ENCODE measurements at places on chromosomes 1 and 21.

DNA sequence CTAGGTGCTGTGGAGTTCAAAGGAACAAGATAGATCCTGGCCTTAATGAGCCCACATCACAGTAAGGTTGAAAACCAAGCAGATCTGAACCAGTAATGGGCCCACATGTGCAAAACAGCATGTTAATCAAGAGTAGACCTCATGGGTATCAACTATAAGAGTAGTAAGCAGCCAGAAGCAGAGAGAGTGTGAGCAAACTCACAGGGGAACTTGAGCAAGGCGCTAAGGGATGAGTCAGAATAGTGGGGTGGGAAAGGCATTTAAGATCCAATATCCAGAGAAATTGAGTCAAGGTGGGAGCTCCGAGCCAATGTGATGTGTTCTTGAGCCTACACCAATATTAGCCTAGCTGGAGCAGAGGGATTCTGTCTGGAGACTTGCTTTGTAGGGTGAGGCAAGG lies 52.4 kb upstream of the GJA5 start:
- DNase-seq: peak; percentile 6

GRCh38 chr21:43345746-43346409 lies 81.1 kb downstream of the SIK1 start:
- peak; percentile 90 for DNase-seq

GRCh38 chr1:41851589-41851988 lies 67.1 kb downstream of the HIVEP3 start:
- peak; percentile 94 for DNase-seq

- peak; percentile 47 for DNase-seq
Measured at GRCh38 chr1:40849801-40850592, 12.2 kb downstream of the CITED4 start.

DNA sequence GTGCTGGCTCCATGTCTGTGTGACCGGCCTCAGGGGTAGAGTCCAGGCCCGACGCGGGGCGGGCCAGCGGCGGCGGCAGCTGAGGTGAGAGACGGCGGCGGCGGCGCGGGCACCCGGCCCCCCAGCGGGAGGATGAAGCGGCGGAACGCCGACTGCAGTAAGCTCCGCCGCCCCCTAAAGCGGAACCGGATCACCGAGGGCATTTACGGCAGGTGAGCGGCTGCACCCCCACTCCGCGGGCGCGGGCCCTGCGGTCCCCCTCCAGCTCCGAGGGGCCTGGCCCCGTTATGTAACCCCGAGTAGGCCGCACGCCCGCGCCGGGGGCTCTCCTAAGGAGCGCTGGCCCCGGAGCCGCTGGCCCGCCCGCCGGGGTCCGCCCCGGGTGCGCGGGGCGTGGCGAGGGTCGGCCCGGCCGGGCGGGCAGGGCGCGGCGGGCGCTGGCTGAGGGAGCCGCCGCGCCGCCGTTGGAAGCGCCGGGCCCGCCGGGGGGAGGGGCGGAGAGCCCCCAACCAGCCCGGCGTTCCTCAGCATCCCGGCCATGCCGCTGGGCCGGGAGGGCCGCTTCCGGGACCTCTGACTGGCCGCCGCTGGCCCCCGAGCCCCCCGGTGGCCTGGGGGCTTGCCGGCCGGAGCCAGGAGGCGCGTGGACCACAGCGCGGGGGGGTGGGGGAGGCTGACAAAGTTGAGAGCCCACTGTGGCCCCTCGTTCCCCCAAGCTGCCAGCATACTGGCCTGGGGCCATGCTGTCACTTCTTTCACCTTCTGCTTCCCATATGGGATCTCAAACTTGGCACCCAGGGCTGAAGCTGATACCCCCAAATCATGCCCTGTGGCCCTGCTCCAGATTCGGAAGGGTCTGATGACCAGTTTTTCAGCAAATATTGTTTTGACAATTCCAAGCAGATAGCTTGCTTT lies 527 bp downstream of the MACO1 start:
- no peak for DNase-seq

DNA sequence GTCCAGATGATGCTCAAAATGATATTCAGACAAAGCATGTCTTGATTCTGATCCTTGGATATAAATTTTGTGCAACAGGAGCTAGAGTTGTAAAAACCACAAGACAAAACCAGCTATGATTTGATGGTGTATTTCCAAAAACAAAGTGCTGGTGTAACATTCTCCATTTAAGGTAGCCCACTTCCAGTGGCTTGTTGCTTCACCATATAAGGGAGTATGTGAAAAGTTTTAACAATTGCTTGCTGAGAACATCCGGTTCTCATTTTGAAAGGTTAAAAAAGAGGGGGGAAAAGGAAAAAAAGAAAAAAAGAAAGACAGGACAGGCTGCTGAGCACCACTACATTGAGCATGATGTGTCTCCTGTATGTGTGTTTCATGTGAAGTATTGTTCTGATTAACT lies 123.6 kb downstream of the MACF1 start:
- DNase-seq: no peak

- no peak for DNase-seq
Measured at GRCh38 chr1:33468967-33469366, 3.5 kb upstream of the ZSCAN20 start.

DNA sequence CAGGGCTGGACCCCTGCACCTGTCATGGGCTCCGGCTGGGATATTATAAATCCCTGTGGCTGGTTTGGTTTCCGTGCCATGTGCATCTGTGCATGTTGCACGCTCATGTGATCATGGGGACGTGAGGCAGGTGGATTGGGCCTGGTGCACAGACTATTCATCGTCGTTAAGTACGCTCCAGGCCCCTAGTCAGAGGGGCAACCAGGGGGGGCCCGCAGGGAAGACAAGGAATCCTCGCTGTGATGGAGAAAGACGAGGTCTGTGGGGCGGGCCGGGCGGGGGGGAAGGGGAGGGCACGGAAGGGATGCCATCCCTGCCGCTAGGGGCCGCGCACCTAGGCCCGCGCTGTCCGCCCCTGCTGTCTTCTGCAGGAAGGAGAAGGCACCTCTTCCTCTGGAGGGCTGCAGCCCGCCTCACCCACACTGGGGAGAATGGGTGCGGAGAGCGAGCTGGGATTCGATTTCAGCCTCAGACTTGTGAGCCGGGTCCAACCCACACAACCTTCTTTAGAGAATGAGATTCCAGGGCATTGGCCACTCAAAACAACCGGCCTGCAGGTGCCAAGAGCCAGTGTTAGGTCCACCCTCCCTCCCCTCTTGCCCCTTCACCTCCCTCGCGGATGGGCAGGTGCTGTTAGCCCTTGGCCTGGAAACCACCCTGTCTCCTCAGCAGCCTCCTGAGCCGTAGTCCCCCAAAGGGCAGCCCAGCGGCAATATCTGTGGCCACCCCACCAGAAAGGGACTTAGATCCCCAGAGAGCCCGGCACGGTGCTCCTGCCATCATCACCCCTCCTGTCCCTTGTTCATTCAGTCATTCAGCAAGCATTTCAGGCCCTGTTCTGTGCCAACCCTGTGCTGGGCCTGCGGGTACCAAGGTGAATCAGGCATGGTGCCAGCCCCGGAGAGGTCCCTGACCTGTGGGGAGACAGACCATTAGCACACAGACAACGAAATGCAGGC lies 950 bp upstream of the LRP8 start:
- DNase-seq: no peak

DNA sequence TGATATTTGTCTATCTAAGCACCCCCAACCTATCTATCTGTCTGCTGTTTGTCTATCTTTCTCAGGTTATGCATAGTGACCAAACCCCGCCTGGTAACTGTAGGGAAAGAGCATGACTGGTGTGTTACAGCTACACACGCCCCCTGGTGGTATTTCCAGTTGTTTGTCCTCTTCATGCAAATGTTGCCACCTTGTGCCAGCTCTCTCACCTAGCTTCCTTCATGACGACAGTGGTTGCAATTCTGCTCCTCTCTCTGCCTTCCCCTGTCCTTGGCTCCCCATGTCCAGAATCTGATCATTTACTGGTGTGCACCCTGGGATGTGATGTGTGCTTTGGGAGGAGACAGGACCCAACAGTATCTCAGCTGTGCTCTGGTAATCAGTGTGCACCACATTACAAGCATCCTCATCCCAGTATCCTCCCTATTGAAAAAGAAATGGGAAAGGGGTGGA lies 8.1 kb upstream of the INKA2 start:
- DNase-seq: peak; percentile 79

DNA sequence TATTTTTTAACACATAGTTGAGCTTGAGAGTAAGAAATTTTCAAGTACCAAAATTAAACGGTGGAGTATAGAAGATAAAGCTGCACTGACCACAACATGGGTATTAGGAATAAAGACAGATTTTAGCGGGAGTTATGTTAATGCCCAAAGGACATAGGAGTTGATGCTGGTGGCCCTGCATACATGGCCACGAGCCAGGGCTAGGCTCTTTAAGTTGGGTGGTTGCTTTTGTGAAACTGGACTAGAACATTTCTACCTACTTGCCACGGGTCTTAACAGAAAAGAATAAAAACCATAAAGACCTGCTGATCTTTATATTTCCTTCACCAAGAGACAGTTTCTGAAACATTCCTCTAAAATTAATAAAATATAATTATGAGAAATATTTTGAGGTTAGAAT lies 14.9 kb downstream of the EDEM3 start:
- no peak for DNase-seq

- DNase-seq: no peak
Measured at GRCh38 chr1:194062526-194062925, 876.1 kb upstream of the B3GALT2 start.

GRCh38 chr21:31894457-31894856 lies 21.6 kb downstream of the HUNK start:
- DNase-seq: no peak

GRCh38 chr1:33122483-33123178 lies 41.7 kb downstream of the AZIN2 start:
- DNase-seq: no peak

GRCh38 chr1:10217748-10218441 lies 7.5 kb downstream of the KIF1B start:
- peak; percentile 49 for DNase-seq

DNA sequence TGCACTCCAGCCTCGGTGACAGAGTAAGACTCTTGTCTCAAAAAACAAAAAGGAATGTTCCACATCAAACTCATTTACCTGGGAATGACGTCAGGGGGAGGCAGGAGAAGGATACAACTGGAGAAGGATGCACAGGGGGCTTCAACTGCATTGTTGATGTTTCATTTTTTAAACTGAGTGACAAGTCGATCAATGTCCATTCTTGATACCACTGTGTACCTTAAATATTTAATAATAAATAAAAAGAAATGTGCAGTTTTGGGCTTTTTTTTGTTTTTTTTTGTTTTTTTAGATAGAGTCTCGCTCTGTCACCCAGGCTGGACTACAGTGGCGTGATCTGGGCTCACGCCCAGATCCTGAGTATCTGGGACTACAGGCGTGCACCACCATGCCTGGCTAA lies 35.8 kb downstream of the PLEKHO1 start:
- DNase-seq: no peak

DNA sequence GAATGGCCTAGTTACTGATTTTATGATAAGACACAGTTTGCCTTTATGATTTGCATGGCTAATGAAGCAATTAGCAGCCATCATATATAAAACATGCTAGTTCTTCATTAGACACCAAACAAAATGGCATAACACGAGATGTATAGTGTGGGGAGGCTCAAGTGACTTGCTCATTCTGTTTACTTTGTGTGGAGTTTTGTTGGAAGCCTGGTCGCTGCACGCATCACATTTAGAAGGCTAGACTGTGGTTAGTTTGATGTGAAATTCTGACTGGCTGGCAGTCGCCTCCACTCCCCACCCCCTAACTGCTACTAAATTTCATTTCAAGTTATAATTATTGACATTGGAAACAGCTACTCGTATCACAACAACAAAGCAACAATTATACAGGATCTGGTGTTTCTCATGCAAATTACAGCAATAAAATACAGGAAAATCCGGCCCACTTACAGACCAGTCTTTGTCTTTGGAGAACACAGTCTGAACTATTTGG lies 356.1 kb downstream of the LMO4 start:
- peak; percentile 24 for DNase-seq

DNA sequence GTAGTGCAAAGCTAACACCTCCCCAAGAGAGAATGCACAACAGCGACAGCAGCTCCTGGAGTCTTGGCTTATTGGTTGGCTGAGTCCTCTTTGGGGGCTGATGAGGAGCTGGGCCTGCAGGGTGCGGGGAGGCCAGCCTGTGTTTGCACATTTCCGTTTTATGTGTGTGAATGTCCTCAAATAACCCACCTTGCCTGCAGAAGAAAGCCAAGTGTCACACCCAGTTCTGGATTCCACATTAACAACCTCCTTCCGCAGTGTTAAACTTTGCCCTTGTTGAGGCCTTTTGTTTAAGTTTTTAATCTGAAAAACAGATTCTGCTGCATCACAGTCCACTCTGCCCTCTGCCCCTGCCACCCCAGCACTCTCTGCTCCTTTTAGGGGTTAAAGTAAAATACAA lies 274.5 kb downstream of the TM2D1 start:
- no peak for DNase-seq

DNA sequence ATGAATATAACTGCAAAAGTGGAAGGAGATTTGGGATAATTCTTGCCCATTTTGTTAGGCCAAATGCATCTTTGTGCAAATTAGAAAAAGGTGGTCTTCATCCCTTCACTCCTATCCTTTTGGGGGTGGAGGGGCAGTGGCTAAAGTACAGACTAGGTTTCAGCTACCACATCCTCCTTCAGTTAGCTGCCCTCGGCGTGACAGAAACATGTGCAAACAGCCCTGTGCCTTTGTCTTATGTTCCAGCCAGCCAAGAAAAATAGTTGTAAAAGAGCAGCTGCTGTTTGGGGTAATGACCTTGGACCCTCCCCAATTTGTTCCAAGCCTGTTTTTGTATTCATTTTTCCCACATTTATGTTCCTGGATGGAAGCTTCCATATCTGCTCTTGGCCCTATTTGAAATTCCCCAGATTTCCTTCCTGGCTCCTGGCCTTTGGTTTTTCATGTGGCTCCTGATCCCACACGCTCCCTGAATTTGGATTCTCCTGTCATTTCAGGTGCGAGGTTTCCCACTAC lies 8.3 kb upstream of the LGALS8 start:
- no peak for DNase-seq

- DNase-seq: no peak
Measured at GRCh38 chr1:53529555-53529954, 70.4 kb downstream of the DMRTB1 start.

DNA sequence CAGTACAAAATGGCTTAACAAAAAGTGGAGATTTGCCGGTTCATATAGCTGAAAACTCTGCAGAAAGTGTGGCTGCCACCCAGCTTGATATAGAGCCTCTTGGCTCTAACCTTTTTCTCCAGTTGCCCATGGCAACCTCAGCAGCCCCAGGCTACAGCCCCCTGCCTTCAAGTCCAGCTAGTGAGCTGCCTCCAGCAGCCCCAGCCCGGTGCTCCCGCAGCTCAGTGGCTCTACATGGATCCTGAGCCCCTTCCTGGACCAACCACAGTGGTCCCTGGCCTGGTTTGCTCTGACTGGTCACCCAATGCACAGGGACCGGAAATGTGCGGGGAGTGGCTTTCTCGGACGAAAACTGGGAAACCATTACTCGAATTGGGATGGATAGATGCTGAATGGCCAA lies 13.3 kb upstream of the ATF3 start:
- no peak for DNase-seq

- DNase-seq: no peak
Measured at GRCh38 chr21:27833298-27833697, 866.4 kb upstream of the ADAMTS5 start.

- DNase-seq: no peak
Measured at GRCh38 chr1:107339775-107340174, 198.9 kb downstream of the NTNG1 start.
